ENCODE measurements at places on chromosomes 3 and 15.

DNA sequence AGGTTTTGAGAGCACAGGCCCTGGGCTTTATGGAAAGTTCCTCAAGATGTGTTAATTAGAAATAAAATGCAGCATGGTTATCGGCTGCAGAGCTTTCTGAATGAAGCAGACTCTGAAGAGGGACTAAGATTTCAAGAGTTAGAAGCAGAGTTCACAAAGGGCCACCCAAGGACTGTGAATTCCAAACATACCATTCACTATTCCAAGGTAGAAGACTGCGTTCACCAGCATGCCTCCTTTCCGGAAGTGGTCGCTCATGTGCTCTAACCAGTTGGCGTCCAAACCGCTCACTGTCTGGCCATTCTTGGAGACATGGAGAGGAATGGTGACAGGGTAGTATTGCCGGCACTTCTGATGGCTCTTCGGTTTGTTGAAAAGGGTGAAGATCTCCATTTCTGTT is 104.9 kb downstream of the OXNAD1 start:
- no peak for DNase-seq

DNA sequence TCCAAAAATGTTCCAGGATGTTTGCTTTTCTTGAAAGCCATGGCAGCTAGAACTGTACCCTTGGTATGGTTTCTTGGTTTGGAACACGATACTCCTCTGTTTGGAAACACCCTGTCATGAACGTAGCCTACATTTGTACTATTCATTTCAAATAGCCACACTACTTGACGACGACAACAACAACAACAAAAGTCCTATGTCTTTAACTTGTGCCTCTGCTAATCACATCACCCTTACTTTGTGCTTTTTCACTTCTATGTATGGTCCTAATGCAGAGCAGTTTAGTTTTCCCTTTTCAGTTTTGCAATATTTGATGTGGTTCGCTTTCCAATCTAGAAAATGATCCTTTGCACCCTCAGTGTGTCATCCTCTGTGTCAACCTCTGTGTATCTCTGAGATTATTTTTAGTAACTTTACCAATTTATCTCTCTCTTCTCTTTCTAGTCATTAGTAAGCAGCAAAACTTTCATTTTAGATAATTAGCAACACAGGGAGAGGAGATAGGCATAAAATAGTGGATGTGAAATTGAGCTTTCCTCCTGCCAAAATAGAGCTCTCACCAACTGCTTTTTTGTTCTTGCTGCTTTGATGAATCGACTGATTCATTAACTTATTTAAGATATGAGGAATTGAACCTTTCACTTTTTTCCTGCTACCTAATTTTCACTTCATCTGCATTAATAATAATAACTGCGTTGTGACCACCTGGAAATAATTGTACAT is 44.1 kb upstream of the TP63 start:
- no peak for DNase-seq

GRCh38 chr15:35723120-35723847 is 177.3 kb upstream of the DPH6 start:
- no peak for DNase-seq

GRCh38 chr3:170594528-170594927 is 8.7 kb upstream of the SLC7A14 start:
- no peak for DNase-seq

DNA sequence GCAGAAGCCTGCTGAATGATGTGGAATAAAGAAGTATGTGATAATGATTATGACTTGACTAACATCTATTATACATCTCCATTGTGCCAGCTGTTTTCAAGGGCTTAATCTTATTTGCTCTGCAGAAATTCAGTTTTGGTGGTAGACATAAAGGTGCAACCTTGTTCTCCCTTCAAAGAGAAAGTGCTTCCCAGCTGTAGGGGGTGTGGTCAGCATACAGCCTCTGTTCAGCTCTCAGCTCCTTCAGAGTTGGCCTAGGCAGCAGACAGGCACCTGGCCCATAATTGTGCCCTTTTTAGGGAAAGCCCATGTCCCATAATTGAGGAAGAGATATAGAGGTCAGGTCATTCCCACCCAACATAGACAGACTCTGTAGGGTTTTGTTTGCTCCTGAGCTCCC is 104.3 kb upstream of the EOMES start:
- DNase-seq = no peak

DNA sequence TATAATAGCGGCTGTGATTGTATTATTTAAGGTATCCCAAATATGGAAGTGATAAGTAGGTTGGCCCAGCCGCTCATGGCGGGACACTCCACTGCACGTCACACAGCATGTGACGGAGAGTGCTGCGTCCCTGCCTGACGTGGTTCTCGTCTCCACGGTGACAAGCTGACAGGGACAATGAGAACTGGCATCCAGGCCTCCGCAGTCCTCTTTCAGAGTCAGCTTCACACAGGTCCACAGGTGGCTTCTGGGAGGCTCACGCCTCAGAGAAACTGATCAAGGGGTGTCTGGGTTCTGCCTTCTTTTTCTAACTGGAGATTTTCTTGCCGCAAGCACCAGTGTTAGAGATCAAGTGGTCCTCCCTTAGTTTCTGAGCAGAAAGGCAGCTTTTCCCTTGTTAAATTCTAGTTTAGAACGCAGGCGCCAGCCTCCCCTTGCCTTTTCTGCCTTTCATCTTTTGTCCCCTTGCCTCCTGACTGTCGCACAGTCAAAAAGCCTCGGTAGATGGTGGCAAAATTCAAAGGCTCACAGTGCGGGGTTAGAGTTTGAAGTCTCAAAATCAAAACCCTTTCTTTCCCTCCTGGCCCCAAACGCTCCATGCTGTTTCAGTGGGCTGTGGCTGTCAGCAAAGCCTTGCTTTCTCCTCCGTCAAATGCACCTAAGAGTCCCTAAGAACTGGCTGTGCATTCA is 120.9 kb downstream of the ATP10A start:
- no peak for DNase-seq

DNA sequence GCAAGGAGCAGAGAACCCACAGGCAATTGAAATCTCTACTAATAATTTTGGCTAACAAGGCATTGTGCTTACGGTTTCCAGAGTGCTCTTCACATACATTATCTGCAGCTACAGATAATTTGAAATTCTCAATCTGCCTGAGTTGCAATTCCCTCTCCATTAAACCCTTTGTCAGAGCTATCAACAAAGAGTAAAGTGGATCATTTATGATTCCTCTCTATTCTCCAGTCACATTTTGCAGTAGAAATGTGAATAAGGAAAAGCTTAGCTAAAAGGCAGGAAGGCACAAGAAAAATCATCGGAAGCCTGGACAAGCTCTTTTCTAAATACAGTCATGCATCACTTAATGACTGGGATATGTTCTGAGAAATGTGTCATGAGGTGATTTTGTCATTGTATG is 49.6 kb downstream of the FAM98B start:
- no peak for DNase-seq

DNA sequence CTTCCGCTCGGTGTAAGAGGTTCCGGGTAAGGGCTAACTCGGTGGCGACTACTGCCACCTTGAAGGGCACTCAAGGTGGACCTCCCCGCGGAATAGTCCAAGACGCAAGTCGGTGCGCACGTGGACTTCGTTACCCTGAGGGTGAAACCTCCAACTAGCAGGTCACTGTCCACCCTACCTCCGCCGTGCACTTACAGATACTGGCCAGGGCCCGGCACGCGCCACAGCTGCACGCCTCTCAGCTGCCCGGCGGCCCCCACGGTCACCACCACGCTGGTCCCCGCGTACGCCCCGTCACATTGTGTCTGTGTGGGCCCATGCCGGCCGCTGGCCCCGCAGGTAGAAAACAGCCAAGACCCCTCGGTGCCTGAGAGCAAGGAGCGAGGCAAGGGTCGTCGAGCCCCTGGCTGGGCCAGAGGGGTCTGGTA is 1.1 kb downstream of the LTK start:
- no peak for DNase-seq

DNA sequence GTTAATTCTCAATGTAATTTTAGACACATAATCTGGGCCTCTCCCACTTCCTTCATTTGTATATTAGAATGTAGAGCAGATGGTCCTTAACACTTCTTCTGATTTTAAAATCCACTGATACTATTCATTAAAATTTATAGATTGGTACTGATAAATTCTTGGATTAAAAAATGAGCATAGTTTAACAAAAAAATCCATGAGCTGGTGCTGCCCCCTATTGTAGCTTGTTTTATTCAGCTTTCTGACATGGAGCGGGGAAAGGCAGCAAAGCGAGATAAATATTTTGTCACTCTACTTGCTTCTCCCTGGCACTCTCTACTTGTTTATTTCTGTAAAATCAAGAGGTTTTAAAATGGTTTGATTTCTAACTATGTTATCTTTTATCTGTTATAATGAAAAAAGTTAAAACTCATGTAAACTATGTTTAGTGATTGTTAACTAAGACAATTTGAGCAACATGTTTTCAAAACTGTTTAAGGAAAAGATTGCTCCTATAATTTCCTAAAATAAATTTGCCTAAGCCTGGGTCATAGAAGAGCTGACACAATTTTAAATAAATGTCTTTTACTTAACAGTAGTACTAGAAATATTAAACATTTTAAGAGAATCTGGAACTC is 26.5 kb upstream of the PLOD2 start:
- no peak for DNase-seq

- DNase-seq = no peak
These were observed 19.2 kb downstream of the SUCLG2 start for GRCh38 chr3:67635257-67635656.

- DNase-seq = no peak
These were observed 160.8 kb downstream of the SATB1 start for GRCh38 chr3:18264361-18264760.

DNA sequence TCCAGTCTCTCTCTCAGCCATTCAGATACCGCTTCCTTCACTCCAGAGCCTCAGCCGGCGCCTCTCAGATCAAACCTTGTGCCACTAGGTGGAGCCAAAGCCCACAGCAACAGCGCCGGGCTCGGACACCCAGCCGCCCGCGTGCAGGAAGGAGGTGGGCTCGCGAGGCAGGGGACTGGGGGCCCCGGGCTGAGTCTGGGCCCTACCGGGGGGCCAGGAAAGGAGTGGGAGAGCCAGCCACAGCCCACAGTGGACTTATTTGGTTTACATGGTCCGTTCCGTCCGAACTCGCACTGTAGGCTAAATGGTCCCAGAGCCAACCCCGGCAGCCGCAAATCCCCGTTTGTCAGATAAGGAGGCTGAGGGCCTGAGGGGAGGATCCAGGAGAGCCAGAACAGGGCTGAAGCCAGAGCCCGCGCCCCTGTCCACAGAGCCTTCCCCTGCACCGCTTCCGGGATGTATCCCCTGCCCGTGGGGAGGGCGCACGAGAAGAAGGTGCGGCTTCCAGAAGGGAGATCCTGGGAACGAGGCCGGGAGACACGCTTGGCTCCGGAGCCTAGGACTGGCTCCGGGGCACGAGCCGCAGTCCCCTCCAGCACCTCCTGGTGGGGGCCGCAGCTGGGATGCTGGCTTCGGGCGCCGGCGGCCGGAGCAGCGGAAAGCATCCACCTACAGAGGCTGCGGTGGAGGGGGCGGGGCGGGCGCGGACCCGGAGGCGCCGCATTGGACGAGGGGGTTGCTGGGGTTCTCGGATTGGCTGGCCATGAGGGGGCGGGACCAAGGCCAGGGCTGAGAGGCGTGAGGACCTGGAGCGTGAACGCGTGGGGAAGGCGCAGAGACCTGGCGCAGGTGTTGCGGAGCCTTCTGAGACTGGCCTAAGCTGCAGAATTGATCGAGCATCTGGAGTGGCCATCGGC is 6.5 kb upstream of the CYP11A1 start:
- DNase-seq = peak; percentile 95

DNA sequence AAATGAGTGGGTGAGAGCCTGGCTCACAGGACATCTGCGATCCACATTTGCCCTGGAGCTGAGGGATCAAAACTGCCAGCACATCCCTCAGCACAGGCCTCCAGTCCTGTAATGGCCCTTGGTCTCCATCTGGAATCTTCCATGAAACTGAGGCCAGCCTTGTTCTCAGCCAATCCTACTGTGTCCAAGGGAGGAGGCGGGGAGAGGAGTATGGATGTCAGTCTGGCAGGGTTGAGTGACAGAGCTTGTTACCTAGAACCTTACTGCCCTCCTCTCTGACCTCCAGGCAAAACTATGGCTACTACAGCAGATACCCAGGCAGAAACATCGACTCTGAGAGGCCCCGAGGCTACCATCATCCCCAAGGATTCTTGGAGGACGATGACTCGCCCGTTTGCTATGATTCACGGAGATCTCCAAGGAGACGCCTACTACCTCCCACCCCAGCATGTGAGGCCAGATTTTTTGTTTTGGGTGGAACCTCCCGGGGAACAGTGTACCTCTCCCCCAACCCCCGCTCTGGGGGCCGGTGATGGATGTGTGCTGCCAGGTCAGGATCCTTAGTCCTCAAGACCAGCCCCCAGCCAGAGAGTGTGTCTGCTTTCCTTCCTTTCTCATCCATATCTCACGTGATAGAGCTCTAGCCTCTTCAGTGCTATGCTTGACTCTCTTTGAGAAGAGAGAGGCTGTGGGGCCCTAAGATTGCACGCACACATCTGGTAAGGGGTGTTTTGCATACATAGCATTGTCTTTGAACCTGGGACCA is 41.3 kb downstream of the CHDH start:
- no peak for DNase-seq

DNA sequence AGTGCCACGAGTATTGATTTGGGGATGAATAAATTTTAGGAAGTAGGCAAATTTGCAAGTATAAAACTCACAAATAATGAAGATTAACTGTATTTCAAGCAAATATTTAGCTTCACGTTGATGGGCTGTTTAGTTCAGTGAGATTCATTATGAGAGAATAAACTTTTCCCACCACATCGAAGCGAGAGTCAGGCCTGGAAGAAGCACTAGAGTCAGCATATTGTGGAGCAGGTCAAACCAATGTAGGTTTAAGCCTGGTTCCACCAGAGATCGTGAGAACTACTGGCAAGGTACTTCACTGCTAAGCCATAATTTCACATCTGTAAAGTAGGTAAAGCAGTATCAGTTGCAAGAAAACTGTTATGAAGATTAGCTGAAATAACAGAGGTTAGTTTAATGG is 22.3 kb downstream of the WDR49 start:
- DNase-seq = no peak

DNA sequence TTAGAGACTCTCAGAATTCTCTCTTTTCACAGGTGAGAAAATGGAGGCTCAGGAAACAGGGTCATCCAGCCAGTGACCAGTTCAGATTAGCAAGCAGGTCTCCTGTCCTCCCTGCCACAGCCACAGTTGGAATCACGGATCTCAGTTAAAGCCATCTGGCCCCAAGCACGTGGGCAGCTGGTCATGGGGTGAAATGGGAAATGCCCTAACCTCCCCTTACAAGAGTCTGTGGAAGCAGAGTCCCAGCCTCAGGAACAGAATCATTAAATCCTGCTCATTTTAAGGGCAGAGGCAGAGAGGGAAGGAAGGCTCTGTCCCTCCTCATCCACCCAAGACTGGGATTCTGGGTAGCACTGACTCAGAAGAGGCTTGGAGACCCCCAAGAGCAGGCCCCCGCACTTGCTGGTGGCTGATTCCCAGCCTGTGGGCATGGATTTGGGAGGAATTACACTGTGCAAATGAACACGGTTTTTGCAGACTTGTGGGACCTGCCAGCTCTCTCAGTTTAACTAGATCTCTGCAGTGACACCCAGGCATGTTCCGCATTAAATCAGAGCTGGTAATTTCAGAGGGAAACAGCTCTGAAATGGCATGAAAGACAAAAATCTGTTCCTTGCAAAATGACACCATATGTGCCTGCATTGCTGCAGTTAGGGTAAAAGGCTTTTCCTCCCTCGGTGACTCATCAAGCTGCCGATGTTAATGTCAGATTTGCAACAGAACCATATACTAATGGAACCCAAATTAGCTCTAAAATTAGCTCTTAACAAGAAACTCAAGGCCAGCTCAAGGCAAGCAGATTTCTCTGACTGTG is 89.0 kb downstream of the BDH1 start:
- DNase-seq = no peak

- no peak for DNase-seq
These were observed 14.4 kb downstream of the PML start for GRCh38 chr15:74008901-74009300.
